Renal cortical epithelial cell (primary cell): ENCODE measurements at places on chromosomes 3 and 15.

DNA sequence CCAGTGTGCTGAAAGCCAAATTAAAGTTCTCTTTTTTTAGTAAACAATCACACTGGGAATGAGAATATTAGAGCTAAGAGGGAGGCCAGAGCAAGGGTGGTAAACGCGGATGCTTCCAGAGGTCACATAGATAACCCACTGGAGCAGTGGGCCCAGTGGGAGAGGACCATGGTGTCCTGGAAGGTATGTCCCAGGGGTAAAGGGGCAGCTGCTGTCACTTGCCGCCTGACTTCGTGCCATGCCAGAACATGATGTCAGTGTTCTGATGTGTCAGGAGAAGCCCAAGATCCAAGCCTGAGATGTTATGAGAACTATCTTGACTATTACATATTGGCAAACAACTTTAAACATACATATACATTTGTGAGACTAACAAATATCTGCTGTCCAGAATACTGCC, 211.9 kb upstream of the IL12A start:
- no peak for DNase-seq

- DNase-seq, result no peak
Measured at GRCh38 chr15:40762919-40763800, 708 bp upstream of the GCHFR start.

GRCh38 chr3:106820726-106821362, 556.4 kb upstream of the CCDC54 start:
- DNase-seq, result no peak

DNA sequence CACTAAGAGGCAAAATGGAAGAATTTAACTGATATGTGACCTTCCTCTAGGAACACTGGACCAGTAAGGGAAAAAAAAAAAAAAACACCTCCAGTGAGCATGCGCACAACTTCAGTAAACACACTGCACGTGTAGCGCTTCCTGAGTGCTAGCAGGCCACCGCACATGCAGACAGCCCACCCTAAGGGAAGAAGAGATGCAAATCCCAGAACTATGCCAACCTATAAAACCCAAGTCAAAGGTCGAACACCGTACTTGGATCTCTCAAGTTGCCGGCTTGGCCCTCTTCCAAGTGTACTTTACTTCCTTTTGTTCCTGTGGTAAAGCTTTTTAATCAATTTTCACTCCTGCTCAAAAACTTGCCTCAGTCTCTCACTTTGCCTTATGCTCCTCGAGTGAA, 64.5 kb upstream of the CADPS start:
- DNase-seq, result no peak

DNA sequence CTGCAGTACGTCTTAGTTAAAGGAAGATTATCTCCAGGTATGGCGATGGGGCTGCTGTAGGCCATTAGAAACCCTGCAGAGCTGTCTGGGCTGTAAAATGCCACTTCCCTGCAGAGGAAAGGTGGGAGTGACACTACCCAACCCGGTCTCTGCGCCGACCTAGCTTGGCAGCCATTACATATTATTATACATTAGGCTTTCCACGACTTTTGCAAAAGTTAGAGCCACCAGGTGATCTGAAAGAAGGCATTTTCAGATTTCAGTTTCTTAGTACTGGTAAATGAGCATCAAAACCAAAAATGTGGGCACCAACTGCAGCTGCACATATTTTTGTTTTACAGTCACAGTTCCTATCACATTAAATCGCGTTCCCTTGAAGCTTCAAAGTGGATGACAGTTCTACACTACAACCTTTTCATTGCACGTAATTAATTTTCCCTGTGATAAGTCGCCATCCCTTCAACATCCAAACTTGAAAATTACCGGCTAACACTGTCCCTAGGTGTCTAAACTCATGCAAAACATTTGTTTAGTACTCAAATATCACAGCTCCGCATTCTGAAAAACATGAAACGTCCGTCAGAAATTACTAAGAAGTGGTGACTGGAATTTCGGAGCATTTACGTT, 81.4 kb upstream of the CHD2 start:
- no peak for DNase-seq

- DNase-seq, result no peak
Measured at GRCh38 chr3:45927881-45928280, 15.4 kb upstream of the CXCR6 start.

GRCh38 chr3:107562969-107563529, 40.3 kb downstream of the BBX start:
- no peak for DNase-seq

DNA sequence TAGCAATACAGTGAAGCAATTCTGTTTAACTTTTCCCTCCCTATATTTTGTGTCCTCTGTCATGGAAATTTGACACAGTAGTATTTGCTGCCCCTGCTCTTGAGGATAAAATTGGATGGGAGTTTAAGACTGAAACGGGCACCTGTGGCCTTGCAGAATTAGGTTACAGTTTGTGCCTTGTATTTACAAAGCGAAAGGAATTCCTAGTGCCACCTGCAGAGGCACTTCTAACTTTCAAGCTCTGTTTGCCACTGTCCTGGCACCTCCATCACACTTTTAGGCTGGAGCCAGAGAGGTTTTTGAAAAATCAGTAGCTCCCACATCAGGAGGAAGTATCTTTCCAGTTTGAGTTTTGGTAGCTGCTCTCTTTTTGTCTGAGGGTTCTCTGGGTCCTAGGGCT, 39.5 kb downstream of the CD86 start:
- no peak for DNase-seq

- DNase-seq, result no peak
Measured at GRCh38 chr3:149019580-149019979, 28.2 kb downstream of the GYG1 start.

DNA sequence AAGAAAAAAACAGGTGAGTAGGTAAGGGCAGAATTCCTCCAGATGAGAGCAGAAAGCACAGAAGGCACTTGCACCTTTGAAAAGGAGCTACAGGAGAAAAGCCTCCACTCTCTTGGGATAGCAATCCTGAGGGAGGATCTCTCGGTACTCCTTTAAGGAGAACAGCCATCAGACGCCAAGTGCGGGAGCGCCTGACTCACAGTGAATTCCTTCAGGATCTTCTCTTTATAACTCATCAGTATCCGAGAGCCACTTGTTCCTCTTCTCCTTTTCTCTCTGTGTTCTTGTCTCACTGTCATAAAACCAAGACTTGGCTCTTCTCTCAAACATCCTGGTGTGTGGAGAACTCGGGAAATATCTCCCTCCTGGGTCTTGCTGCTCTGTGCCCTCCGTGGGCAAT, 10.1 kb upstream of the GOLGA8J start:
- no peak for DNase-seq

GRCh38 chr3:55014081-55014480, 86.2 kb upstream of the LRTM1 start:
- DNase-seq, result peak; percentile 76

GRCh38 chr15:81809543-81809942, 236.3 kb downstream of the MEX3B start:
- no peak for DNase-seq

DNA sequence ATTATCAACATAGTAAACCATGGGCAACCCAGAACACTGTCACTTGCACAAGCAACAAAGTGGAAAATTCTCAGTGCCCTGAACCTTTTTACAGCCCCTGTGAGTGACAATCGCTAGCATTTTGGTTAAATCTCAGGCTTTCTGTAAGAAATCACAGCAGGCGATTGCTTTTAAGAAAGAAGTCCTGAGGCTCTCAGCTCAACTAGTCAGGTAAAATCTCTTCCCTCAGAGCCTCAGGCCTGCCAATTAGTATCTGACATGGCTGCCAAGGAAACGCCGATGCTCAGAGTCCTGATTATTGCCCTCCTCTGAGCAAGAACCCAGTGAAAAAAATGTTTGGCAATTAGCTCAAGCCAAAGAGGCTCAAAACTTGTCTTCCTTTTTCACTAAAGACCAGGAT, 530.8 kb downstream of the DIPK2A start:
- DNase-seq, result no peak

GRCh38 chr15:69994429-69995205, 103.1 kb downstream of the TLE3 start:
- no peak for DNase-seq

DNA sequence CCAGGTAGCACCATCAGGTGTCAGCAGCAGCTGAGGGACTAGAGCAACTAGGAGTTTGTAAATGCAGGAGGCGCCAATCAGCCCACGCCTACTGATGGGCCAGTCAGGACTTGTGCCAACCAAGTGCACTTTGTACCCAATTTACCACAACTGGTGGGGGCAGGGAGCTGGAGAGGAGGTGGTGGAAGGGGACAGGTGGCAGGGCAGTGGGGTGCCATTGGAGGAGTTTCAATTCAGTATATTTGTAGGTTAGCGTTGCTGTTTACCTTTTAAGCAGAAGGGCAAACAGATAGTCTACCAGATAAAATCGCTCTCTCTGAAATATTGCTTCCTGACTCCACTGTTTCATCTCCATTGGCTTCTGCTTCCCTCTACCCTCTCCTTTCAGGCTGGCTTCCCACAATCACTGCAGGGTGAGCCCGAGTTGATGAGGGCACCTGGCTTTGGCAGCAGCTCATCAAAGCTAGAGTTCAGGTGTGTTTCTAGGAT, 75.7 kb downstream of the TRIM69 start:
- DNase-seq, result peak; percentile 21

DNA sequence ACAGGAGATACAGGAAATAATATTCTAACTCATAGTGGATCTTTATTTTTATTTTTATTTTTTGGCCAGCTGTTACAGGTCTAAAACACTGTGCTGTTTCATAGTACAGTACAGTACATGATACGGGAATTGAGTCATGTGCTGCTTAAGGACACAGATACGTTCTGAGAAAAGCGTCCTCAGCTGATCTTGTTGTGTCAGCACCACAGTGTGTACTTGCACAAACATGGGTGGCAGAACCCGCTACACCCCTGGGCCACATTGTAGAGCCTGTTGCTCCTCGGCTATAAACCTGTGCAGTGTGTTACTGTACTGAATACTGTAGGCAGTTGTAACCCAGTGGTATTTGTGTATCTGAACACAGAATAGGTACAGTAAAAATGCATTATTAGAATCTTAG, 183.4 kb downstream of the OR4M2 start:
- DNase-seq, result no peak

- no peak for DNase-seq
Measured at GRCh38 chr3:23746441-23746840, 59.3 kb upstream of the UBE2E1 start.

DNA sequence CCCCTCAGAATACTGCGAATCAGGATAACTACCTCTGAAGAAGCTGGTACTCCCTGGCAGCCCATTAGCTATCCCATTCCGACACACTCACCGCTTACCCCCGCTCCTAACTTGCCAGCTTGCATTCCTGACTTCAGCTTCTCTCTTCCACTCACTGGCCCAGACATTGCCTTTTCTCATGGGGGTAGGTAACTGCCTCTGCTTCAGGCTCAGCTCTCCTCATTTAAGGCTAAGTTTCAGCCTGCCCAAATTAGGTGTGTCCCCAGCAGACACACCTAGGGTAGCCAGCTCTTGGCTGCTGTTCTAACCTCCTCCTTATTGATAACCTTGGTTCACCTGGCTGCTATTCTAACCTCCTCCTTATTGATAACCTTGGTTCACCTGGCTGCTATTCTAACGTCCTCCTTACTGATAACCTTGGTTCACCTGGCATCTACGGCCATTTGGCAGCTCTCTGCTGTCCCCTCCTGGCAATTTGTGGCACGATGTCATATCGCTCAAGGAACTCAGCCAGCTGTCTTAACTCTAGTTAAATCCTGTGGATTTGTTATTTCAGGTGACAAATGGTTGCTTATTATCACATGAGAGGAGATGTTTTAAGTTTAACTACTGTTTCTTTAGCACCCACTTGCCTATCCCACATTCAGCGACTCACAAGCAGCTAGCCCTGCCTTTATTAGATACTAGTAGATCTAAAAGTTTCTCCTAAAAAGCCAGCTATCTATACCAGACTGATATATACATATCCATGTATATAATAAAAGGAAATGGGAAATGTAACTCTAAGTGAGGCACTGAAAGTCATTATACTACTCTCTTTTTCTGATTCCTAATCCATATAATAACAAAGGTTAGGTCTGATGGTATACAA, 106.5 kb upstream of the ACP3 start:
- DNase-seq, result peak; percentile 49

- peak; percentile 45 for DNase-seq
Measured at GRCh38 chr3:119235151-119235550, 5.5 kb downstream of the B4GALT4 start.

- no peak for DNase-seq
Measured at GRCh38 chr3:9130345-9131305, 118.8 kb downstream of the SRGAP3 start.

DNA sequence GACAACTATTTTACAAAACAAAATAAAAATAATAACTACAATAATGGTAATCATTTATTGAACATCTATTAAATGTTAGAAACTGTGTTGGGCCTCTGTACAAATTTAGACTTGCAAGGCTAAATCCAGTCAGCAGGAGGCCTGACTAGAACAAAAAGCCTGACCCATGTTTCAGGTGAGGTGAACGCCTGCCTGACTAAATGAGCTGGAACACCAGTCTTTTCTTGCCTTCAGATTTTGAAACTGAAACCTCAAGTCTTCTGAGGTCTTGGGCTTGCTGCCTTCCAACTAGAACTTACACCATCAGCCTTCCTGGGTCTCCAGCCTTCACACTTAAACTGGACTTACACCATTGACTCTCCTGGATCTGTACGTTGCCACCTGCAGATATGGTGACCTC, 706.9 kb downstream of the TBL1XR1 start:
- DNase-seq, result peak; percentile 1

DNA sequence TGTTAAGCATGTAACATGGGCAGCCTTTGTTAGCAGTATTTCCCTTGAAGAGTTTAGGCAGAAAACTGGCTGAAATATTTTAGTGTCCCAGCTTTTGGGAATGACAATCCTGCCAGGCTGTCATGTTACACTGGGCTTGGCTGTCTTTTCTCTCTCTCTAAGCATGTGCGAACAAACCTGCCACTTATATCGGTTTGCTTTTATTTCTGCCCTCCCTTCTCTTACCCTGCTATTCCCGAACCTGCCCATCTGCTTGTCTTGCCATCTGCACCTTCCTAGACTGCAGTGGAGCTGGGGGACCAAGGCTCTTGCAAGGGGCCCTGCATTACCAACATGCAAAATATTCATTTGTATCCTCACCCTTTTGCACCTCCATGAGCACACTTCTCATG, 339.6 kb downstream of the EPHB1 start:
- DNase-seq, result no peak

DNA sequence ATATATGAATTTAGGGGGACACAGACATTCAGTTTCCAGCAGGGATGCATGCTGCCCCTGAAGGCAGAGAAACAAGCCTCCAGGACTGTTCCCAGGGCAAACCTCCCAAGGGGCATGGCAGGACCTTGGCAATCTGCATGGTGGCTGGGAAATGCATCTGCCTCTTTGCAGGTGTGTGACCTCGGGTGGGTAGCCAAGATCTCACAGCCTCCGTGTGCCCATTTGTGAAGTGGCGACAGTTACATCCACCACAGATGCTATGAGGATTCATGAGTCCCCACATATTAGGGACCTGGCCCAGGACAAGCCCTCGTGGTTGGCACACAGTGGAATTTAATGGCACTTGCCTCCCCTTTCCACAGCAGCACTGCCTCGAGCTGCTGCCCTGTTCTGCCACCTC, 29.9 kb downstream of the SLC28A1 start:
- DNase-seq, result no peak

- DNase-seq, result peak; percentile 47
Measured at GRCh38 chr15:33309602-33310276, 1.0 kb upstream of the RYR3 start.

DNA sequence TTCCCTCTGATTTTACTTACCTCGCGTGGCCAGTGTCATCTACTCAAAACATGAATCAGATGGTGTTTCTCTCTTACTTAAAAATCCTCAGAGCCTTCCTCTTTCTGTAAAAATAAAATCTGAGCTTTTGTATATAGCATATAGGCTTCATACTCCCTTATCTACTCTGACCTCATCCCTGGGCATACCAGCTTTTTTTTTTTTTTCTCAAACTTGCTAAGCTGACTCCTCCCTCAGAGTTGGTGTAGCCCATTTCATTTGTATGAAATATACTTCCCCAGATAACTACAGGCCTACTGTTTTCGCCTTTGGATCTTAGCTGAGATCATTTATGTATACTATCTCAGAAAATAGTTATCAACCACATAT, 648.9 kb upstream of the ALCAM start:
- DNase-seq, result no peak
